Heart right ventricle (tissue), 16 donors: ENCODE measurements at places on chromosomes 3 and 15. TPM values are rescaled to one million over a fixed set of nuclear protein-coding genes. Genes with fewer than 3 reads are reported as not detected.

The DUOXA2 gene
- not detected for polyA plus RNA-seq

The CHL1 gene
- polyA plus RNA-seq, result 2.3 TPM

The ADAMTSL3 gene
- polyA plus RNA-seq, result 1.6 TPM

The SNTN gene
- not detected for polyA plus RNA-seq

DNA sequence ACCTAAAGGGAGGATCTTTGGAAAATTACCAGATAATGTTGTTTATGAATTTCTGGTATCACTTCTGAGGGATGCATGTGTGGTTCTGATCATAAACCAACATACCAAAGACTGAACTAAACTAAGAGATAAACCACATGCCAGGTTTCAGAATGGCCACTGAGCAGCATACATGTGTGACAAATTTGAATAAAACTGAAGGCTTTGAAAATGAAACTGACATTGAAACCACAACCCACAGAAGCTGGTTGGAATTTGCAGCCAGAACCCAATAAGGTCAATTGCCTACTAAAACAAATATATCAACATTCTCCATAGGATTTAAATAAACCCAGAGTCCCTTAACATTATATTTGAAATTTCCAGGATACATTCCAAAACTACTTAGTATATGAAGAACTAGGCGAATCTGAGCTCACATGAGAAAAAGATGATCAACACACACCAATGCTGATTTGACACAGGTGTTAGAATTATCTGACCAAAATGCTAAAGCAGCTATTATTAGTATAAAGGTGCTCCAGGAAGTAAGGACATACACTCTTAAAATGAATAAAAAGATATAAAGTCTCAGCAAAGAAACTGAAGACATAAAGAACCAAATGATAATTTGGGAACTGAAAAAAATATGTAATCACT is 125.0 kb downstream of the ZNF280D start:
- DNase-seq, result no peak

- no peak for DNase-seq
Observed at GRCh38 chr3:38721207-38721772, 71.8 kb upstream of the SCN5A start.

DNA sequence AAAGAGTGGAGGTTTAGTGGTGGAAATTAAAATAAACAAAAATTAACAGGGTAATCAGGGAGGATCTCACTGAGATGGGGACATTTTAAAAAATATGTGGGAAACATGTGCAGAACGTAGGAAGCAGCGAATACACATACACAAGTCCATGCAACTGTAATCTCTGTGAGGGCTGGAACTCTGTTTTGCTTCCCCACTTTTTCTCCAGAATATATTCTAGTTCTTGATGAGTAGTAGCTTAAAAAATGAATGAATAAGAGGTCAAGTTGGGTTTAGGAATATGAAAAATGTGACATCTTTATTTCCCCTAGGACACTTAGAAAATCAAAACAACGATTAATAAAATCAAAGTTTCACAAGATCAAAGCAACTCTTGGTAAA is 312.2 kb upstream of the ZNF717 start:
- no peak for DNase-seq

GRCh38 chr3:48130321-48130904 is 57.8 kb downstream of the CDC25A start:
- peak; percentile 89 for DNase-seq

DNA sequence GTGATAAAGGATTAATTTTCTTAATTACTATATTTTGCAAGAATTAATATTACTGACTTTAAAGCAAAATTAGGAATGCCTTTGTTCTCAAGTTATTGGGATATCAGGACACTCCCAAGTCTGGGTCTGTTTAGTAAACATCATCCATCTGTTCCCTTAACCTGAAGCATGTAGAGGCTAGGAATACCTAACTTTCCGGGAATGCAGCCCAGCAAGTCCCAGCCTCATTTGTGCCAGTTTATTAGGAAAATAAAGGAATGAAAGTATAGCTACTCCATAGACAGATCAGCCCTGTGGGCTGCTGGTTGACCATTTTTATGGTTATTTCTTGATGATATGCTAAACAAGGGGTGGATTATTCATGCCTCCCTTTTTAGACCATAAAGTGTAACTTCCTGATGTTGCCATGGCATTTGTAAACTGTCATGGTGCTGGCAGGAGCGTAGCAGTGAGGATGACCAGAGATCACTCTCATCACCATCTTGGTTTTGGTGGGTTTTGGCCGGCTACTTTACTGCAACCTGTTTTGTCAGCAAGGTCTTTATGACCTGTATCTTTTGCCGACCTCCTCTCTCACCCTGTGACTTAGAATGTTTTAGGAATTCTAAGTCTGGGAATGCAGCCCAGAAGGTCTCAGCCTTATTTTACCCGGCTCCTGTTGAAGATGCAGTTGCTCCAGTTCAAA is 540.2 kb downstream of the NAALADL2 start:
- no peak for DNase-seq

- DNase-seq, result no peak
Observed at GRCh38 chr3:170436697-170437096, 18.0 kb downstream of the CLDN11 start.

GRCh38 chr3:184003187-184003967 is 14.3 kb downstream of the ABCC5 start:
- no peak for DNase-seq

- DNase-seq, result no peak
Observed at GRCh38 chr15:59792359-59792758, 103.2 kb upstream of the BNIP2 start.

DNA sequence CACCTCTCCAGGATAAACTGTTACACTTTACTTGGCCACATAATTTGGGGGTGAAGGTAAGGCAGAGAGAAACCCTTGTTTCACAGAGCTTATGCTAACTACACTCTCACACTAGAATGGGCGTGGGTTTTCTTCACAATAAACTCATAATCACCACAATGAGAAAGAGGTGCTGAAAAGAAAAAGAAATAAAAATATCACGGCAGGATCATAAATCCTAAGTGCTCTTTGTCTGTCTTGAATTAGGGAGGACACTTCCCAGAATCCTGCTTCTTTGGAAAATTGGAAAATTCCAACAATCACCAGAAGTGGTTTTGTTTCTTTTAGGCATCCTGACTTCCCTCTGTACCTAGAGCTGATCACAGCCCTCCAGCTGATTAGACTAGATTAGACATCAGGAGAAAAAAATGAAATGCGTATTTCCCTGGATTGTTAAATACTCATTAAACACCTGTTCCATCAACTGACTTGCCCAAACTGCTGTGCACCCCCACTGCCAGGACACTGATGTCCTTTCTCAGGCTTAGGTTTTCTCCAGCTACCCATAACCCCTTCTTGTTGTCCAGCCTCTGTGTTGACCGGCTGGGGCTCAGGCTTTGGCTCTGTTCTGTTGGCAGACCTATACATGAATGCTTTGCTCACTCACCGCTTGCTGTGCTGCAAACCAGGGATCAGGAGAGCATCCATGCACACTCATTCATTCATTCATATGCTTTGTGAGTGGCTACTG is 41.6 kb upstream of the ACKR4 start:
- no peak for DNase-seq
